ENCODE measurements at places on chromosomes 12 and 14.

DNA sequence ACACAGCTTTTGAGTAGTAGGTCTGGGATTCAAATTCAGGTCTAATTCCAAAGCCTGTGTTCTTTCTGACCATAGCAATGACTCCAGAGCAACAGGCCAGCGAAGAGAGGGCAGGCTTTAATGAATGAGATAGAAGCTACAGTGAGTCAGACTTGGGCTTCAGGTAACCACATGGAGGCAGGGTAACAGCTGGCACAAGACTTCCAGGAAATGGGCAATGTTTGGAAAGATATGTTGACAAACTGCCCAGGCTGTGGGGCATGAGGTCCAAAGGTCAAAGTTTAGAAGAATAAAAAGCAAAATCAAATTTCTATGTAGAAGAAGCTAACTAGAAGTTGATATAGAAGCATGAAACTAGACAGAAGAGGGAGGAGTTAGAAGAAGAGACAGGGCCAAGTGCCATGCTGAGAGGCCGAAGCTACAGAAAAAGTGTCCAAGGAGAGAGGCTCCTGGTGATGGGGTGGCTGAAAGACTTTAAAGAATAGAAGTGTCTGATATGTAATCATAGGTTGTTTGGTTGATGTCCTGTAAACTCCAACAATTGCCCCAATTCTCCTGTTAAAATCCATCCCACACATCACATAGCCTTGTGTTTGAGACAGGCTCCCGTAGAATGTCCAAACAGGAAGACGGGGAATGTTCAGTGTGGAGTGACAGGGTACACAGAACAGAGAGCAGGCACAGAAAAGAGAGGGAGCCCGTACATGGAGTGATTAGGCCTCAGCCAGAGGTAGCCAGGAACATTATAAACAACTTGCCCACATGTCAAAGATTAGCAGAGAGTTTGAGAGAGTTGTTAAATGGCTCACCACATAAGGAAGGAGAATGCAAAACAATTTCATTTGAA is 384.7 kb downstream of the CCDC91 start:
- no peak for DNase-seq

DNA sequence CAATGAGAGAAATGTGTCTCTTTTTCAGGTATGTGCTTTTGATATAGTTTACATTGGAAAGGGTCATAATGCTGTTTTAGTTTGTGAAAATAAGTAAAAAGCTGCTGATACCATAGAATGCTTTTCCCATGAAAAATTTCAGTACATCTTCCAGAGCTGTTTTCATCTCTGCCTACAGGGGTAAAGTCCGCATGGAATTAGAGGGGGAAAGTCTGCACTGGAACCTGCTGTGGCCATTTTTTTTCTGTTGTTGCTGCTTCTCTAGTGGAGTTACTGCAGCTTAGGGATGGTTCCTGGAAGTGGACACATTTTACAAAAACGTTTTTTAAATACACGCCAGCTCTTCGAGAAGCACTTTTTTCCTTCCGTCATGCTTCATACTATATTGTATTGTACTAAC is 81.3 kb downstream of the VEZT start:
- DNase-seq: peak; percentile 28

- DNase-seq: no peak
Observed at GRCh38 chr14:39113685-39114072, 444 bp upstream of the GEMIN2 start.

GRCh38 chr12:44654646-44655639 is 221.2 kb downstream of the NELL2 start:
- no peak for DNase-seq

- DNase-seq: no peak
Observed at GRCh38 chr12:27814851-27815591, 35.0 kb upstream of the MANSC4 start.

DNA sequence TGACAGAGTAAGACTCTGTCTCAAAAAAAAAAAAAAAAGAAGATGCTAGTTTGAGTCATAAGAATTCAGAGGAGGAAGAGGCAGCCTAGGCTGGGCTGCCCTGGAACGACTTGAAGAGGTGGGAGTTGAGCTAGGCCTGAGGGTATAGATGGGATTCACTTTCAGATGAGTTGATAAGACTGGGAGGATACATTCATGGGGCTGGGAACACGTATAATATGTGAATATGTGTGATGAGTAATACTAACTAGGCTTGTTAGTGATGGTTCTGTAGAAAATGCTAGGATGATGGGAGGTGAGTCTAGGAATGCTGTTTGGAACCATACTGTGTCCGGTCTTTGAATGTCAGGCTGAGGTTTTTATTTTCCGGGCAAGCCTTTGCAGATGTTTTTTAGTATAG is 9.0 kb downstream of the PLEKHA5 start:
- DNase-seq: no peak

DNA sequence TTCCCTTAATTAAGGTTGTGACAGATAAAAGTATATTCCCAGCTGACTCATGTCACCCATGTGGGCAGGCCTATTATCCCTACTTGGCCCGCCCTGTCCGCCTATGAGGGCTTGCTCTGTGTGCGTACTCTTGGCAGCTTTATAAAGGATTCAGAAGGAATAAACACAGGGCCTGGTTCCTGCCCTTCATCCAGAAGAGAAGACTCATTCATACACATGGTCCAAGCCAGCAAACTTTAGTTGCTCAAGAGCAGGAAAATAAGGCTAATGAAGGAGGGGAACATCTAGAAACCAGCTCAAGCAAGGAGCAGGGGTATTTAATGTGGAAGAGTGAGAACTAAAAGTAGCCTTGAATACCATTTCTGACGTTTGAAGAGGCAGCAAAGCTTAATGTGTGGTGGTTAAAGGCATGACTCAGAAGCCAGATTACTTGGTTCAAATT is 141.9 kb downstream of the CRADD start:
- no peak for DNase-seq

DNA sequence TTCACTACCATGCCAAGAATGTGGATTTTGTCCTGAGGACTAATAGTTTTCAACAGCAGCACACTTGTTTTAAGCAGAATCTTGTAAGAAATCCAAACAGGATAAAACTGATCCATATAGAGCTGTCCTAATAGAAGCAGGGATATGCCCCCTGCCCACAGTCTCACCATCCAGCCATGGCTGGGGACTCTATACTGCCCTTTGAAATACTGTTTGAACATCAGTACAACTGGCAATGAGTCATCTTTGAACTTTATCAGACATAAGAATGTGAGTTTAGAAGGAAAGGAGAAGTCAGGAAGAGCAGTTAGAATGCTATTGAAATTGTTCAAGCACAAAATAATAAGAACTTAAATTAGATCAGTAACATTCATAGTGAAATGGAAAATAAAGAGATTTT is 3.8 kb upstream of the C12orf42 start:
- DNase-seq: no peak

DNA sequence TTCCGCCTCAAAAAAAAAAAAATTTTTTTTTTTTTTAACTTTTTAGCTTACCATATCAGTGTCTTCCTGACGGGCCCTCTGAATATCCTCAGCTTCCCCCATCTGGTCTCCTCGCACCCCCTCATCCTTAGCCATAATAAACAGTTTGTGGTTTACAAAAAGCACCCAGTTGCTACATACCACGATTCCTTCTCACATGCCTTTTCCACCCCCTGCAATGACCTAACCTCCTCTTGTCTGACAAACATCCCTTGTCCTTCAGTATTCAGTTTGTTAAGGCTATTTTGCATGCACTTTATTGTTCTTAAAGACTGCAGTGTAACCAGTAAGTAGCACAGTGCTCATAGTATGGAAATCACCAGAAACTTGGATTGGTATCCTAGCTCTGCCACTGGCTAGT is 88.5 kb downstream of the PPM1H start:
- no peak for DNase-seq

DNA sequence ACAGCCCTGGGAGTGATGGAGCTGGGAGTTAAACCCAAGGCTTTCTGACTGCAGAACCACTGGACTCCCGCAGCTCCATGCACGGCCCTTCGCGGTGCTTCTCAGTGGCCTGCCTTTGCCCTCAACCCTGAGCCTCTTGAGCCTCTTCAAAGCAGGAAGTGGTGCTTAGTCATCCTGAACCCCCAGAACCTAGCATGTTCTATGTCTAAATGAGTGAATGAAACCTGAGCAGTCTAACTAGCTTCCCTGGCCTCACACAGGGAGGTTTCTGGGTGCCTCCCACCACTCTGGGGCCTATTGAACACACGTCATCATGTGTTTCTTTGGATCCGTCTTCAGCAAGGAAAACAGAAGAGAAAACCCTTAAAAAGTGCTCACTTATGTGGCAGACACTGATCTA is 117.9 kb upstream of the SFSWAP start:
- DNase-seq: no peak

DNA sequence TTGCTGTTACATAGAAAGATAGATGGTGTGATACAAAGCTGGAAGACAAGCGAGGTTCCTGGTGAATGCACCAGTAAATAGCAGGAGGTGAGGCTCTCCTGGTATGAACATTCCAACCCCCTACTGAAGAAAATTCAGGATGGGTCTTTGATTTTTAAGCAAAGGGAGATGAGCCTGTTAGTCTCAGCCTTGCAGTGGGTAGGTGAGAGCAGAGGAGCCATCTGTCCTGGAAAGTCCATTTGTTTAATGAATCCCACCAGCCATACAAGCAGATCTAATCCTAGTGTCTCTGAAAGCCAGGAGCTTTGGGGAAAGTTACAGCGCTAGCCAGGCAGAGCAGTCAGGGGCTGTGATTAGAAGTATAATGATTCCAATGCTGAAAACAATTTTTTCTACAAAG is 234.8 kb upstream of the FOXN3 start:
- no peak for DNase-seq

GRCh38 chr14:31261523-31261858 is 53.9 kb upstream of the HECTD1 start:
- no peak for DNase-seq

DNA sequence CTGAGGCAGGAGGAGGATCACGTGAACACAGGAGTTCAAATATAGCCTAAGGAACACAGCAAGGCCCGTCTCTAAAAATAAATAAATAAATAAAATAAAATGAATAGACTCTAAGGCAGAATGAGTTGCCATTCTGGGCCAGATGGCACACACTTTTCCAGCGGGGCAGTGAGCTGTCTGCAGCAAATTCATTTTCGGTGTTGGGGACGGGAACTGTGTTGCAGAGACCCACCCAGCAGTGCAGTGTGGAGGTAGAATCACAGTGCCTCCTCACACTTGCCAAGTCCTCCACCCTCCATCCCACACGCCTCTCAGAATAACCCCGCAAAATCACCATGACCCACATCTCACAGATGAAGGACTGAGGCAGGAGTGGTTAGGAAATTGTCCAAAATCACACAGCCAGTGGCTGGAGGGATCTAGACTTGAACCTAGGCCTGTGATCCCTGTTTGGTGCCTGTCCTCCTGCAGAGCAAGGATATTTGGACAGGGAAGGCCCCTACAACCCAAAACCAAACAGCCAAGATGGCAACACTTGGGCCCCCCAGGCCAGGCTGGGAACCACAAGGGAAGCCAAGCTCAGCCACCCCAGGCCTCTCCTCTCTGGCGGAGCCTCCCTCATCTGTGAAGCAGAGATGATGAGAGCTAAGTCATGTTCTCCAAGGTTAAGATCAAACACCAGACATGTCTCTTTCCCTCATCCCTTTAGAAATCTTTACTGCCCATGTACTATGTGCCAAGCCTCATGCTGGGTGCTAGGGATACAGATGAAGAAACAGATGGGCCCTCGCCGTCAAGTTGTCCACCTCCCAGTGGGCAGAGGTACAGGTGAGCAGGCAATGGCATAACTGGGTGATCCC is 152.7 kb downstream of the DPF3 start:
- DNase-seq: no peak

- DNase-seq: no peak
Observed at GRCh38 chr12:21852251-21852650, 77.7 kb upstream of the KCNJ8 start.

DNA sequence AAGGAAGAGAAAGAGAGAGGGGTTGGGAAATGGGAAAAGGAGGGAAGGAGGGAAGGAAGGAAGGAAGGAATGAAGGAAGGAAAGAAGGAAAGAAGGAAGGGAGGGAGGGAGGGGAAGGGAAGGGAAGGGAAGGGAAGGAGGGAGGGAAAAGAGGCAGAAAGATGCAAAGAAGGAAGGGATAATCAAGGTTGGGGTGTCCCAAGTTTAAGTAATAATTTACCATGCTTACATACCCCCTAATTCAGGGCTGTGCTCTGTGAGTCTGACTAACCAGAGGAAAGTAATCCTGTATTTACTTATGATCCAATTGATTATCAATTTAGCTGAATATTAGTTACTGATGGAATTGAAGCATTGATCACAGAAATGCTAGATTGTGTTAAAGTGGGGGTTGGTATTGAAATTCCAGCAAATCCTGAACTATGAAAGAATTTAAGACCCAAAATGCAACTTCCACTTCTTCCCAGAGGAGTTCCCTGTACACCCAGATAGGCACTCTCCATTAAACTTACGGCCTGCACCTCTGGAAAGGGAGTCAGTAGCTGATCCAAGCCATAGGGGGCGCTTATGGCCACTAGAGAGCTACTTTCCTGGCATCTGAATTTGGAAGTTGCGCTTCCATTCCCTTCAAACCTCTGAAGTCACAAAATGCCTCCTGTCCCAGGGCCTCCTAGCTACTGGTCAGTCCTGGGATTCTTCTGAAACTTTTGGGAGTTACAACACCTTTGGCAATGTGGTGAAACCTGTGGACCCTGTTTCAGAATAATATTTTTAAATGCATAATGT is 162.7 kb upstream of the PWP1 start:
- DNase-seq: peak; percentile 17

DNA sequence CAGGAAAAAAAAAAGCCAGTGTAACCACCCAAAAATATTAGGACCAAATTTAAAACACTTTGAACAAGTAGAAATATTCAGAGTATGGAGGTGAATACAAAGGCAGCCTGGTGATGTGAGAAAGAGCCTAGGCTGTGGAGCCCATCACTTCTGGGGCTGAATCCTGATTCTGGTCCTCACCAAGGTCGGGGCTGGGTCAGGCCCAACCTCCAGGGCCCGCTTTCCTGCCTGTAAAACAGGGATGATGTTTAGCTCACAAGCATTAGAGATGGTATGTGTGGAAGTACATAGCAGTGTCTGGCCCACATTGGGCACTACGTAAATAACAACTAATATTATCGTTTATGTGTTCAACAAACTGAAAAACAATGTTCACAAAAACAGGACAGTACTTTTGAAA is 7.8 kb upstream of the CAMKK2 start:
- DNase-seq: no peak

- DNase-seq: no peak
Observed at GRCh38 chr12:70843363-70843762, 77.2 kb downstream of the PTPRR start.

DNA sequence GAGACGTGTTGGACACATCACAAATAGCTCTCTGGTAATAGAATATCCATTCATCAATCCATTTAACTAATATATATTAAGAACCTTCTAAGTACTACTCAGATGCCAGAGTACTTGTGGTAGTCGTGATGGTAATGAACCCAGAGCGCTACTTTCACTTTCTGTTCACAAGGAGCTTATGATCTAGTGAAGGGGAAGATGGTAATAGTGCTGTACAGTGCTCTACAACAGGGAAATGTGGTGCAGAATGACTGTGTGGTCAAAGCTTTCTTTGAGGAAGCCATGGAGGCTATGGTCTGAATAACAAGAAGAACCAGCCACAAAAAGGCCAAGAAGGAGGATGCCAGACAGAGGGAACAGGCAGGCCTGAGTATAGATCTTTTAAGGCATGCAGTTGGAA is 212.0 kb downstream of the PTPRO start:
- no peak for DNase-seq

Data from HuH-7 (cell line).